Activated CD8-positive, alpha-beta memory T cell treated with anti-CD3 and anti-CD28 coated beads for 48 hours (primary cell): ENCODE measurements at places on chromosomes 2 and 18.

DNA sequence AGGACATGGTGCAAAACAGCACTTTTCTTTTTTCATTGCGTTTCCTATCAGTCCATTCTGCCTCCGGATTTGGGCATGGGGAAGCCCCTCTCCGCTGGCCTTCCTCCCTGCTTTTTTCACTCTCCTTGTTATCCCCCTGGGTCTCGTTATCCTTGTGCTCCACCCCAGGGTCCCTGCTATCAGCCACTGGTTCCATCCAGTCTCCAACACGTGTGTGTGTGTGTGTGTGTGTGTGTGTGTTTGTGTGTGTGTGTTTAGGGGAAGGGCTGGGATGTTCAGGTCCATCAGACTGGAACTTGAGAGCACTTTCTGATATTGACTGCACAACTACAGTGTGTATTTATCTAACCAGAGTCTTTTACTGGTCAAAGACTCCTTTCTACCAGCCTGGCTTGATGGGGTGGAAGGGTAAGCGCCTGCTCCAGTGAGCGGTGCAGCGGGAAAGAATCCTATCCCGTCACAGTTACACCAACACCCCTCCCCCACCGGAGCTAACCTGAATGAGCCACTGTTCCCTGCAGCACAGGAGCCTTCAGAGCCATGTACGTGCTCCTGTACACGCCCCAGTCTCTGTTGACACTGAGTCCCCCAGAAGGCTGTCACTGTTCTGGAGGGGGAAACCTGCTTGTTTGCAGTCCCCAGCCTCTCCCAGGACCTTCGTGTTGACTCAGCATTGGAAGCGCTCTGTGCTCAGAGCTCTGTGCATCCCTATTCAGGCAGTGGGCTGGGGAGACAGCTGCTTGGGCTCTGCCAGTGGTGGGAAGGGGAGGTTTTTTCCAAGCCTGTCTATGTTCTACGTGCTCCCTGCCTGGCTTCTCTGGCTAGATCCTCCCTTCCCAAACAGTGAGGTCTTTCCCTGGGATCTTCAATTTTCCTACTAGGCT lies 4.6 kb downstream of the INHA start:
- no peak for DNase-seq

DNA sequence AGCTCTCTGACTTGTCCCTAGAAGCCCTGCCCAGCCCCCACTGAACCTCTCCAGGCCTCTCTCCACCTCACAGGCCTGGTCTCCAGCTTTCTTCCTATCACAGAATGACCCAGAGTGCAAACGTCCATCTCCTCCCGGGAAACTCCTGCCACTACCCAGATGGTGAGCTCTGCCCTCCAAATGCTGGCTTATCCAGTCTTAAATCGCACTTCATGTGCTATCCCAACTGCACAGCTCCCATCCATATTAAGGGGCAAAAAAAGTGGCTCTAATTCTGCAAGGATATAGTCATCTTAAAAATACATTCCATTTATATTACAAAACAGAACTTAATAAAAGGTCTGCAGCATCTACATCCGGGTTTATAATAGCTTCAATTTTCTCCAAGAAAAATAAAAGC lies 70.8 kb upstream of the CDC42EP3 start:
- no peak for DNase-seq

GRCh38 chr2:133462811-133463210 lies 105.5 kb downstream of the NCKAP5 start:
- DNase-seq = no peak

DNA sequence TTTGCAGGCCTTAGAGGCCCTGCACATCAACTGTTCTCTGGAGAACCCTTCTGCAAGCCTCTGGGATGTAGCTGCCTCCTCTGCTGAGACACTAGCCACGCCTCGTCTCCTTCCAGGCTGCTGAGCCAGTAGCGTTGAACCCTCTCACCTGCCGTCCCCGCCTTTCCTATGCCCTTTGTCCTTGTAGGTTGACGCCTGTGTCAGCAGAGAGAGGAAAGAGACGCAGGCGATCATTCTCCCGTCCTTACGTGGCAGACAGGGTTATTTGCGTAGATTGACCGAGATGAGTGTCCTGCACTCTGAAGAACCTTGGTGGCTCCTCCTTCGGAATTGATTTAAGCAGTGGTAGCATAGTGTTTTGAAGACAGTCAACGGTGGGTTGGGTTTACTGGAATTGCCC lies 27.8 kb downstream of the ID2 start:
- no peak for DNase-seq

DNA sequence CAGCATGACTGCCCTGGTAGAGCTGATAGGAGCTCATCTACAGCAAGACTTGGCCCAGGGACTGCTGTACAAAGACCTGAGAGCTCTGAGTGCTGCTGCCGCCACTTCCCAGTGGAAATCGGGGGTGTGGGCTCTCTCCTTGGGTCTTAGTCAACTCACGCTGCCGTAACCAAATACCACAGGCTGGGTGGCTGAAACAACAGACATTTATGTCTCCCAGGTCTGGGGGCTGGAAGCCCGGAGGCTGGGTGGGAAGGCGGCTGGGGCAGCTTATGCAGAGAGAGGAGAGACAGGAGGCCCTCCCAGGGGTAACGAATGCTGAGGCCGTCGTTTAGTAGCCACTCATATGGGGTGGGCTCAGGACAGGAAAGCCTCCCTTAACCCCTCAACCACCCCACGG lies 15.4 kb upstream of the MAL start:
- no peak for DNase-seq

GRCh38 chr2:32805104-32806095 lies 141.4 kb upstream of the LTBP1 start:
- no peak for DNase-seq

GRCh38 chr18:78528411-78529258 lies 451.0 kb upstream of the SALL3 start:
- no peak for DNase-seq

DNA sequence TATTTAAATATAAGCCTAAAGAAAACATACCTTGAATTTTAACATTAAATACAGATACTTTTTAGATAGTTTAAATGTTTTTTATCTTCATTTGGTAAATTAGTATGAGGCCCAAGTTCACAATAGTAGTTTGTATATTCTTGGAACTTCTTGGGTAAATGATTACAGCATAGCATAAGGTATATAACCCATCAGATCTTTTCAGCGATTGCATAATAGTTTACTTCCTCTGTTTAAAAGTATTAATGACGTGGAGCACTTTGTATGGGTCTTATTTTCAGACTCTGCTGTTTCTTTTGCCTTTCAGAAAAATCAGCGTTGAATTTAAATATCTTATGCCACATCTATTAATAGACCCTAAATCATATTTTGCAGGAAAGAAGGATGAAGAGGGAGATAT lies 60.2 kb downstream of the CHRNA1 start:
- no peak for DNase-seq

GRCh38 chr18:71832946-71833617 lies 711.1 kb downstream of the CBLN2 start:
- no peak for DNase-seq

DNA sequence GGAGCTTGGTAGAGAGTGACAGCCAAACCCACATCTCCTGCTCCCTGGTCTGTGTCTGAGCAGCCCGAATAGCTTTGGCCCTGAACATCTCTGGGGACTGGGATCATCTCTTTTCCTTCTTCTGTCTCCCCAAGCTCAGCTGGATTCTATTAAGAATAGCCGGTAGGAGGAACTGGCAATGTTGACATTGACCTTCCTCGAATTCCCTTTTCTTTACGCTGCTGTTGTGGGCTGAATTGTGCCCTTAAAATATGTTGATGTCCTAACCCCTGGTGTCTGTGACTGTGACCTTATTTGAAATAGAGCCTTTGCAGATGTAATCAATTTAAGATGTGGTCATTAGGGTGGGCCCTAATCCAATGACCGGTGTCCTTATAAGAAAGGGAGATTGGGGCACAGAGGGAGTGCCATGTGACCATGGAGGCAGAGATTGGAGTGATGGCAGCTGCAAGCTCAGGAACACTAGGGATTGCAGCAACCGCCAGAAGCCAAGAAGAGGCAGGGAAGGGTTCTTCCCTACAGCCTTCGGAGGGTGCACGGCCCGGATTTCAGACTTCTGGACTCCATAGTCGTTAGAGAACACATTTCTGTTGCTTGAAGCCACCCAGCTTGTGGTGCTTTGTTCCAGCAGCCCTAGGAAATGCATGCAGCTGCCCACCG lies 5.8 kb upstream of the SFTPB start:
- no peak for DNase-seq

- no peak for DNase-seq
These were observed 53.6 kb upstream of the RPRM start for GRCh38 chr2:153532140-153532539.

DNA sequence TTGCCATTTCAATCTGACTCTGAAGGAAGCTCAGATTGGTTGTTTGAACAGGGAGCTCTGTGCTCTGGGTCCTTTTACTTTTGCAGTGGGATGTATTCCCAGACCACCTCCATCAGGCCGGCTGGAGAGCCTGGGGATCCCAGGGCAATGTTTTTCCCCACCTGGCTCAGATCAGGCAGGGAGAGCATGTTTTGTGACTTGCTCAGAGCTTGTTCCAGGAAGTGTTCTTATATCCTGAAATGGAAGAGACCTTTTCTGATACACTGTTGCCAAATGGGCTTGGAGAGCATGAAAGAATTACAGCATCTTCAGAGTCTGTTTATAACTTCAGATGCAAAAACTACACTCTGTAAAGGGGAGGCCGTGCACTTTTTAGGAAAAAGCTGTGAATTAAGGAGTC lies 56.0 kb downstream of the LIPG start:
- DNase-seq = no peak

DNA sequence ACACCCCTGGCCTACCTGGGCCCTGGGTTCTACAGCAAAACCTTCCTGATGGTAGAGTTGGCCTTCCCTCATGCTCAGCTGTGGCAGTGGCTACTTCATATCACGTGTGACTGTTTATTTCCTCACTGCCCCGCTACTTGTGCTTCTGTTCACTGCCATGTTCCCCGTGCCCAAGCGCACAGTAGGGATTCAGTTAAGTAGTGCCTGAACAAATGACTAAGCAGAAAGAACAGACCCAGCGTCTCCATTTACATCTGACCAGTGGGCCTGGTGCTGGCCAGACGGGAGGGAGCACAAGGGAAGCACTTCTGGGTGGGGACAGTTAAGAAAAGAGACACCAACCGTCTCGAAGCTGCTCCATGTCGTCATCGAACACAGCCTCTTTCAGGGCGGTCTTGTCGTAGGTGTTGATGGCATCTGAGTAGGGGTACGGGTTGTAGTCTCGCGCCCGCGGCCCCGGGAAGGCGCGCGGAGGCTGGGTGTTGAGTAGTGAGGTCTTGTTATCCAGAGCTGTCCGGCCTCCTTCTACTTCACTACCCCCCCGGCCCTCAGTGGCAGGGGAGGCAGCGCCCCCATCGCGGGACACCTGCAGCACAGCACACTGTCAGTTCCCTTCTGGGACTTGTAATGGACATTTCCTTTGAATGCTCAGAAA lies 82.4 kb upstream of the TFCP2L1 start:
- DNase-seq = no peak

DNA sequence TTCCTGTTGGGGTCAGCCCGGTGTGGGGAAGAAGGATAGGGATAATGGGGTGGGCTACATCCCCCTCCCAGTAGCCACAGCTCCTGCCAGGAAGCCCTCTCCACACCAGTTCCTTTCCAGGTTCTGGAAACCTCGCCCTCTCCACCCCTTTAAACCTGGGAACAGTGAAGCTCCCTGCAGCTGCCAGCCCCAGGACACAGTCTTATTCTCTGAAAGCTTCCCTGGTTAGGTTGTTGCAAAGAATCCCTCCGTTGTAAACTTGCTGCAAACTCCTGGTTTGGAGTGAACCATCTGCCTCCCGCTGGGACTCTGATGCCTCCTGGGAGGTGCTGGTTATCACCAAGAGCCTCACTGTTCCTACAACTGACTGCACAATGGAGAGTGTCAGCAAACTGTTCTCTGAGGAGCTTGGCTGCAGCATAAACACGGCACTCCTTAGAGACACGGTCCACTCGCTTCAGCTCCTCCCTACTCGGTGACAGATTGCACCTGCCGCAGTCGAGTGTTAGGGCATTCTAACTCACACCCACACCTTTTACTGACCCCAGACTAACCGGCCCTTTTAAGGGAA lies 261.8 kb upstream of the RAB6C start:
- DNase-seq = no peak
